ENCODE measurements at places on chromosomes 6 and 20. TPM values are rescaled to one million over a fixed set of nuclear protein-coding genes. Genes with fewer than 3 reads are reported as not detected.
A peak's percentile ranks its signal among the peaks of the same experiment; 100 is the strongest.

The CRIP3 gene
- 1.5 TPM for total RNA-seq

DNA sequence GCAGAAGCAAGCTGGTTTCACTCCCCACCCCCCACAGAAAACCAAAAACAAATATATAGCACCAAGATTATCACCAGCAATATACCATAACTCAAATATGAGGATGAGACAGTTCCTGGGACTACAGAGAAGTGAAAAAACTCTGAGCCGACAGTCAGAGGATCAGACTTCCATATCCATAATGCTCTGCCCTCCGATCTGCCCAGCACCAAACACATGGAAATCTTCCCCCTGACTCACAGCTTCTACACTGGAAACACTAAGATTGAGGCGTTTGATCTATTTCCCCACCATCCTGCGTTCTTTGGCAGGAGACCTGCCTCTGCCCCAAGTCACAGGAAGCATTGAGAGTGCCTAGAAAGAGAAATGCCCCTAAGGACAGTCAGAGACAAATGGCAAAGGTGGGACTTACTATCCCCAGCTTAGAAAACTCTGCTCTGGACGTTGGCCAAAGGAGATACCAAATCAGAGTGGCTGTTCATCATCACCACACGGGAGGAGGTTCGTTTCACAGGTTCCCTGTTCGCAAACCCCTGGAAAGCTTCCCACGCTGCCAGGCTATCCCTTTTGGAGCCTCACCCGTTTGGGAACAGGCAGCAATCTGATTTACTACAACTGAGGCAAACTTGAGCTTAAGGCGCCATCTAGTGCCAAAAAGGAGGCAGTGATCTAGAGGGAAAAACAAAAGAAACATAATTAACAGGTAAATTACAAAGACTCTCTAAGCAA lies 48.7 kb upstream of the SRSF6 start:
- no peak for DNase-seq

DNA sequence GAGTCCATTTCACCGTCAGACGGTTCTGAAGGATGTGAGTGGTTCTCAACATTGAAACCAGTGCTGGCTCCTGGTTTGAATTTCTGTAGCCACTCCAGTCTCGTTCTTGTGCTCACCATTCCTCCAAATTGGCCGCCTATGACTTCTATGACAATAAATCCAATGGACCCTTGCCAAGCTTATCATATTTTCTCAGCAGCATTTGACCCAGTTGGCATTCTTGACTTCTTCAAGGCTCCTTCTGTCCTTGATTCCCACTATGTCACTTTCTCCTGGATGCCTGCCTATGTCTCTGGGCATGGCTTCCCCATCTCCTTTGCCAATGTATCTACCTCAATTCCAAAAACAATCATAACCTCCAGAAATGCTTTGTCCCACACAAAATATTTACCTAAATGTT lies 756.0 kb upstream of the NRSN1 start:
- no peak for DNase-seq

The PKIB gene
- 1.0 TPM for total RNA-seq

DNA sequence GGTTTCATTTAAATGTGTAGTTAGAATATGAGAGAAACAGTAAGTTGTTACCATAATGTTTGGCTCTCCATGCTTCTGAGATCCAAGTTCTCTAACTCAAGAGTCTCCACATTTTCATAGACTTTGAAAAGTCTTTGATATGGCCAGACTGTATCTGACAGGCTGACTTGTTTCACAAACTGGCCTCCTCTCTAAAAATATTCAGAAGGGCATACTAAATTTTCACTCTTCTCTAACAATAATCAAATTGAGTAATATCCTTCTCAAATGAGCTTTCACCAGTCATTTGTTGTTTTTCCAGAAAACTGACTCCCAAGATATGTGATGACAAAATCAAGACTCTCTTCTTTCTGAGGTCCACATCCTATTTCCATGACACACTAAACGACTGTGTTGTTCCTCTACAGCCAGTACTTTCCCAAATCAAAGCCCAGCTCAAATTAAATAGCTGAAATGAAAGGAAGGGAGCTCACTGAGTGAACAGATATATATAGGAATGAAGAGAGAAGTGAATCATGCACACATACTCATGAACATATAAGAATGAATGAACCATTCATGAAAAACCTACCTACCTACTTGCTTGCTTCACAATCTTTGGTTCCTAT lies 15.1 kb downstream of the HIVEP2 start:
- DNase-seq = no peak

GRCh38 chr20:4158466-4159050 lies 143.2 kb upstream of the RNF24 start:
- no peak for DNase-seq

The C6orf118 gene
- total RNA-seq = not detected

- no peak for DNase-seq
Observed at GRCh38 chr6:32393665-32394420, 13.1 kb downstream of the BTNL2 start.

- no peak for DNase-seq
Observed at GRCh38 chr6:108502832-108503231, 57.9 kb upstream of the FOXO3 start.

GRCh38 chr20:57612436-57612835 lies 7.8 kb downstream of the ZBP1 start:
- DNase-seq = no peak

DNA sequence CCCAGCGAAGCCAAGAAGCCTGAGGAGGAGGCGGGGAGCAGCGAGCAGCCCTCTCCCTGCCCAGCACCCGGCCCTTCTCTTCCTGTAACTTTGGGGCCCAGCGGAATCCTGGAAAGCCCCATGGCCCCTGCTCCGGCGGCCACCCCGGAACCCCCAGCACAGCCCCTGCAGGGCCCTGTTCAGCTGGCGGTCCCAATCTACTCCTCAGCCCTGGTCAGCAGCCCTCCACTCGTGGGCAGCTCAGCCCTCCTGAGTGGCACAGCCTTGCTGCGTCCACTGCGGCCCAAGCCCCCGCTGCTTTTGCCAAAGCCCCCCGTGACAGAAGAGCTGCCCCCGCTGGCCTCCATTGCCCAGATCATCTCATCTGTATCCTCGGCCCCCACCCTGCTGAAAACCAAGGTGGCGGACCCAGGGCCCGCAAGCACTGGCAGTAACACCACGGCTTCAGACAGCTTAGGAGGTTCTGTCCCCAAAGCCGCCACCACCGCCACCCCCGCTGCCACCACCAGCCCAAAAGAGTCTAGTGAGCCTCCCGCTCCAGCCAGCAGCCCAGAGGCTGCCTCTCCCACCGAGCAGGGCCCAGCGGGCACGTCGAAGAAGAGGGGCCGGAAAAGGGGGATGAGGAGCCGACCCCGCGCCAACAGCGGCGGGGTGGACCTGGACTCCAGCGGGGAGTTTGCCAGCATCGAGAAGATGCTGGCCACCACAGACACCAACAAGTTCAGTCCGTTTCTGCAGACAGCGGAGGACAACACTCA lies 81.9 kb downstream of the SSR1 start:
- DNase-seq = no peak

DNA sequence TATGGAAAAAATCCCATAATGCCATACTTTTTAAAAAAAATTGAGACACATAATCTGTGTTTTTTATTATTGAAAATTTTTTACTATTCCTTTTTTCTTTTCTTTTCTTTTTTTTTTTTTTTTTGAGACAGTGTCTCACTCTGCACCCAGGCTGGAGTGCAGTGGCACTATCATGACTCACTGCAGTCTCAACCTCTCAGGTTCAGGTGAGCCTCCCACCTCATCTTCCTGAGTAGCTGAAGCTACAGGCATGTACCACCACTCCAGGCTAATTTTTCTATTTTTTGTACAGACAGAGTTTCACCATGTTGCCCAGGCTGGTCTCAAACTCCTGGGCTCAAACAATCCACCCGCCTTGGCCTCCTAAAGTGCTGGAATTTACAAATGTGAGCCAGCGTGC lies 100.4 kb downstream of the AFG1L start:
- no peak for DNase-seq

The LY6G6D gene
- total RNA-seq = not detected

- no peak for DNase-seq
Observed at GRCh38 chr20:58637466-58638213, 13.4 kb upstream of the STX16 start.

- no peak for DNase-seq
Observed at GRCh38 chr6:168972128-168972527, 281.5 kb downstream of the THBS2 start.

DNA sequence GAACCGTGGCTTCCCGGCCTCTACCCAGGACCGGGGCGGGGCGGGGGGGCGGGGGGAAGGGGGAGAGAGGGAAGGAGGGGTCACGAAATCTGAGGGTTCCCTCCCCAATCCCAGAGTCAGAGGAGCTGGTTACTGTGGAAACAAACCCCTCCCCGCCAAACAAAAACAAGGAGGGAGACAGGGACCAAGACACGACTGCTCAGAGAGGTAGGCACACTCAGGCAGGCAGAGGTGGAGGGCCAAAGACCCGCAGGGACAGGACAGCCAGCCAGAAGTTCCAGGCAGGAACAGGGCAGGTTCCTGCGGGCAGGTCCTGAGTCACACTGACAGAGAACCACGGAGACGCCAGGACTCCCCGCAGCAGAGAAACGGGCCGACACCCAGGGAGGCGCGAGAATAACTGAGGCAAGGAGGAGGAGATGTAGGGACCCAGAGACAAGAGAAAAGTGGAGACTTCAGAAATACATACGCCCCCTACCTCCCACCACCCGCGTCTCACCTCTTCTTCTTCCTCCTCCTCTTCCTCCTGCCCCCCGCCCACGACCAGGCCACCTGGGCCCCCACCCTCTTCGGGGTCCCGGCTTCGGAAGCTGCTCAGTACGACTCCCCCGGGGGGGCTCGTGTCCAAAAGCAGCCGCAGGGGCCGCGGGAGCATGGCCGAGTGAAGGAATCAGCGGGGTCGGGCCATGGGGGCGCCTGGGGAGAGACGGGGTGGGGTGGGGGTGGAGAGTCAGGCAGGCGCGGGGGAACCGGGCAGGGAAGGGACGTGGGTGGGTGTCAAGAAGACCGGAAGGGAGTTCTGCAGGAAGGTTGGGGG lies 578 bp downstream of the RGL2 start:
- peak; percentile 80 for DNase-seq

GRCh38 chr6:112172540-112172939 lies 81.8 kb downstream of the LAMA4 start:
- DNase-seq = no peak

- DNase-seq = no peak
Observed at GRCh38 chr6:124294574-124295200, 491.0 kb downstream of the NKAIN2 start.

The DNMT3B gene
- 0.44 TPM for total RNA-seq

DNA sequence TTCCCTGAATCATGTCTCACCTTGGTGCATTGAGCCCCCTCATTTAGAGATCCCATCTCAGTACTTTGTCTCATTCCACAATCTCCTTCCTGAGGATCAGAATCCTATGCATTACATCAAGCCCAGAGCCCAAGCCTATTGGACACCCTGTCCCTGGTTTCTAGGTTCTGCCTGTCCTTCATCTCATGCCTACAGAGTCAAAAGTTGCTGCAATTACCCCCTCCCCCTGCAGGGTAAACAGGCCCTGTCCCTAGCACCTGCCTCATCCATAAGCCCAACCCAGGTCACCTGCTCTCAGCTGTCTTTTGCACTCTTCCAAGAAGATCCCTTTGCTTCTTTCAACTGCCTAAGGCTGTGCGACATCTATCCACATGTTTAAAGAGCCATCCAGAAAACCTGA lies 93.9 kb downstream of the SPTLC3 start:
- DNase-seq = no peak

DNA sequence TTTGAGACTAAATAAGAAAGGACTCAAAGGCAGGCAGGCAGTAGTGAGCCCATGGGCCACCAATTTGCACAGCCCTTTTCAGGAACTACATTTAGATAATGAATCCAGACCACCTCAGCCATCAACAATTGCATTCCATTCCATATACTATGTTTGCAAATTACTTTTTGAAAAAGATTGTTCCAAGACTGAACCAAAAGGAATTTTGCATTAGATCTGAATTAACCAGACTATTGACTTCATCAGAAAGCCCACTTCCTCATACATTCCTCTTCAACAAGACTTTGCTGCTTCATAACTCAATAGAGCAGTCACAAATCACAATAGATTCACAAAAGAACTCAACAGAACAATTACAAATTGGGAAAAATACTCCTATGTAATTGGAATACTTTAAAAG lies 229.1 kb downstream of the SIM1 start:
- DNase-seq = no peak

The TIAM2 gene
- 8.9 TPM for total RNA-seq

DNA sequence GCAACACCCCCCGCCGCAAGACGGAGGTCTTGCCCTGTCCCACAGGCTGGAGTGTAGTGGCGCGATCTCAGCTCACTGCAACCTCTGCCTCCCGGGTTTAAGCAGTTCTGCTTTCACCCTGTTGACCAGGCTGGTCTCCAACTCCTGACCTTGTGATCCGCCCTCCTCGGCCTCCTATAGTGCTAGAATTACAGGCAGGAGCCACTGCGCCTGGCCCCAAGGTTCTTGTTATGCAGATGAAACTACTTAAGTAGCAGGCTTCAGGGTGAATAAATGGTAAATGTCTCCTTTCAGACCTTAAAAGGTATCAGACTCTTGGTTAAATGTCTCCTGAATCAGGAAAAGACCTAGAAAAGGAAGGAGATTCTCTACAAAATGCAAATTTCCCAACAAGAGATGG lies 95.4 kb upstream of the TMEM181 start:
- DNase-seq = no peak

The TBX18 gene
- 19.4 TPM for total RNA-seq

The SLC24A3 gene
- total RNA-seq = 2.1 TPM

DNA sequence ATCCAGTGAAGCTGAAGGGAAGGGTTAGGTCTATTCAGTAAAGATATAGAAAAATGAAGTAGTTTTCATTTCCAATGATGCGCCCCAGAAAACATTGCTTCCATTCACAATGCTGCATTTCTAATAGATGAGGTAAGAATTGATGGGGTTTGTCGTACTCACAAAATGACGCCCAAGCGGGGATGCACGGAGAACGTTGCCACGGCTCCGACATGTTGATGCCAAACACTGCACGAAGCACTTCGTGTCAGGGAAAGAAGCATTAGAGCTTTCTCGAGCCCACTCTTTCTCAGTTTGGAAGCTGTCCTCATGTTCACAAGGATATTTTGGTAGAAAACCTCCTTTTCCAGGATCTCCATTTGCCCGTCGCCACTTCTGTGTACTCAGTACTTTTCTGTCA lies 21.6 kb upstream of the MAFB start:
- DNase-seq = no peak

- DNase-seq = no peak
Observed at GRCh38 chr20:24781418-24781980, 167.6 kb upstream of the CST7 start.

The GSTA1 gene
- total RNA-seq = not detected

The DYNLT2 gene
- total RNA-seq = 0.59 TPM

The CABLES2 gene
- total RNA-seq = 20.6 TPM

The SYCP2L gene
- total RNA-seq = 0.73 TPM

DNA sequence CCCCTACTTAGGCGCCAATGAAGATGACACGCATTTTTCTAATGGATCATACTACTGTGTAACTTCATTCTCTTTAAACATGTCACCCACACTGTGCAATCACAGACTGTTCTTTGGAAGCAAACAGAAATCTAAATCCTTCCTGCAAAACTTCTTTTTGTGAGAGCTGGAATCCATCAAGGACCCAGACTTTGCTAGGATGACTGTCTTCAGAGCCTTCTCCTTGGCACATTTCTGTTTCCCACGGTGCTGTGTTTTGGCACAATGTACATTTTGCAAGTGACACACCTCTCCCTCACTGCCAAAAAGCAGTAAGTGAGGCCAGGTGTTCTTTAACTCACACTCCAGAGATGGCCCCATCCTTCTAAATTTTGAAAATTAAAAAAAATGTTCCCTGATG lies 21.7 kb upstream of the TAGAP start:
- no peak for DNase-seq

- no peak for DNase-seq
Observed at GRCh38 chr6:151757506-151757955, 50.0 kb upstream of the ESR1 start.
